ENCODE measurements at places on chromosomes 1 and 21. TPM values are rescaled to one million over a fixed set of nuclear protein-coding genes. Genes with fewer than 3 reads are reported as not detected.

NOS1AP gene
- 0.62 TPM for total RNA-seq

S100A7 gene
- total RNA-seq: not detected

DRAXIN gene
- total RNA-seq: 0.53 TPM

NID1 gene
- 8.7 TPM for total RNA-seq

TDRD5 gene
- not detected for total RNA-seq

TEX38 gene
- total RNA-seq: not detected

MYBPH gene
- total RNA-seq: 2,440 TPM

- no peak for DNase-seq
Measured at GRCh38 chr1:172605641-172606040, 53.3 kb upstream of the FASLG start.

DNA sequence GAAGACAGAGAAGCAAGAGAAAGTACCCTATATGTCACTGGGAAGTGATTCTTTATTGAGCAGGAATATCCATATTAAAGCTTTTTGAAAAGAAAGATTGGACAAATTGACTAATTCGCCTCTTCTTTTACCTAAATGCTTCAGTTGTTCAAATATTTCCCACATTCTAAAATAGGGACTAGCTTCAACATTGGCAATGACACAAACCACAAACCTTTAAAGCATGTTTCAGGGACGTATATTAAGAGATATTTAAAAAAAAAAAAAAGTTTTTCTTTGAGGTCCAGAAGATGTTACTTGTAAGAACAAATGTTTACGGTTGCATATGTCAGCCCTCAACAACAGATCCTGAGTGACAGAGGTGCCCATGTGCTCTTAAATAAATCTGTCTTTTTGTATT is 235.0 kb upstream of the NFIA start:
- no peak for DNase-seq

DNA sequence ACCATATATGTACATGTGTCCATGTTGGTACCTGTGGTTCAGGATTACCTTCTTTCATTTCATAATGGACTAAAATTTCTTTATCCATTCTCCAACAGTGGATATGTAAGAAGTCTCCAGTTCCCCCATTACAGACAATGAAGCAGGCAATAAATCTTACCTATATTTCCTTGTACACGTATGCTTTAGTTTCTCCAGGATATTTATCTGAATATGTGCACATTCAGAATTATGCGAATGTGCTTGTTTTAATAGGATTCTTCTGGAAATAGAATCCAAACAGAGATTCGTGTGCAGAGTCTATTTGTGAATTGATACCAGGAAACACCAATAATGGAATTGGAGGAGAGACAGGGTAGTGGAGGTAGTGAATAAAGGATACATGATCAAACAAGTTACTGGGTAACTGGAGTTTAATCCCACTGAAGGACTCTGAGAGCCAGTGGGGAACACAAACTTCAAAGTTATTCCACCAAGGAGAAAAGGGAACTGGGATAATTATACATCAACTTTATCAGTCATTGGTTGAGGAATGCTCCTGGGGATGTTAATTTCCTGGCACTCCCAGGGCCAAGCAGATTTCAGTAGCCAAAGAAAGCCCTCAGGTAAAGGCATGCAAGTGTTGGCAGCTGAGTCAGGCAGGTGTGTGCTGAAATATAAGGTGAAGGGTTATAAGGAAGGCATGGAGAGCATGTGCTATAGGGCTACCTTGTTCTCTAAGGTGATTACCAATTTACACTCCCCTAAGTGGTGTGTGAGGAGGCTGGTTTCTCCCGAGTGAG is 374.9 kb upstream of the PBX1 start:
- no peak for DNase-seq

DNA sequence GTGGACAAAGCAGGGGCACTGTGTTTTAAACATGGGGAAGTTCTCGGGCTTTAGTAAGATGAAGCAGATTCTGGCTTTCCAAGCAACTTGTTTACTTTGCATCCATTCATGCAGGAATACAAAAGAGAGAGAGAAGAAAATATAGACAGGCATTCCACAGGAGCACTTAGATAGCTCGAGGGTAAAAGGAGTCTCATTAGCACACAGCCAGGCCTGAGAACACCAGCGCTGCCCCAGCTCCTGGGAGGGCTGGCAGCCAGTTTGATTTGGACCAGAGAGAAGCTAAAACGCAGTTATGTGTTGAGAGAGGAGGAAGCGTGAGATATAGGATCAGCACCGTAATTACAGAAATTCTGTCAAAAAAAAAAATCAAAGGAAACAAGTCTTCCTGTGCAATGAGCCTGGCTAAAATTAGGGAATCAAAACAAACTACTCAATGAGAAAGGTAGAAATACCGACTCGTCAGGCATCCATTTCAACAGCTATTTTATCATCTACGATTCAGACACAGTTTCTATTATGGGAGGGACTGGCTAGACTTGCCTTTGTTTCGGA is 68.2 kb downstream of the CLSTN1 start:
- DNase-seq: no peak

All from myocyte (in vitro differentiated cells).